ENCODE measurements at places on chromosomes 2 and 18.

GRCh38 chr2:217643789-217644301, 358.9 kb downstream of the TNS1 start:
- no peak for DNase-seq

DNA sequence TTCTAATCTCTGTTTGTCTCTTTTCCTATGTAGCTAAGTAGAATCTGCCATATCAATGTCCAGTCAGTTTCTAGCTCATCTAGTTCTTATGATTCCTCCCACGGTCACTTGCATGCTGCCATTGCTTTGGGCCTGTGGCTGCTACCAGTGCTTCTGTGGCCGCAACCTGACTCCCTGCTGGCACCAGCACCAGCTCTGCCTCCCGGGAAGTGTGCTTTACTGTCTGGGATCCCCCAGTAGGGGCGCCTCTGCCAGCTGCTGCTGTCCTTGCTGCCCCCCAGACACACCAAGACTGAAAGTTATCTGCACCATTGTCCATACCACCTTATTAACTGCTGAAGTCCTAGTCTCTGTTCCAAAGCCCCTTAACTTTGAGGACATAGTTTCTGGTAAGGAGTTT, 56.3 kb downstream of the RAPGEF4 start:
- DNase-seq, result no peak

GRCh38 chr2:74092275-74092674, 55.4 kb downstream of the BOLA3 start:
- DNase-seq, result no peak

GRCh38 chr2:88696611-88697010, 5.1 kb downstream of the RPIA start:
- DNase-seq, result no peak

DNA sequence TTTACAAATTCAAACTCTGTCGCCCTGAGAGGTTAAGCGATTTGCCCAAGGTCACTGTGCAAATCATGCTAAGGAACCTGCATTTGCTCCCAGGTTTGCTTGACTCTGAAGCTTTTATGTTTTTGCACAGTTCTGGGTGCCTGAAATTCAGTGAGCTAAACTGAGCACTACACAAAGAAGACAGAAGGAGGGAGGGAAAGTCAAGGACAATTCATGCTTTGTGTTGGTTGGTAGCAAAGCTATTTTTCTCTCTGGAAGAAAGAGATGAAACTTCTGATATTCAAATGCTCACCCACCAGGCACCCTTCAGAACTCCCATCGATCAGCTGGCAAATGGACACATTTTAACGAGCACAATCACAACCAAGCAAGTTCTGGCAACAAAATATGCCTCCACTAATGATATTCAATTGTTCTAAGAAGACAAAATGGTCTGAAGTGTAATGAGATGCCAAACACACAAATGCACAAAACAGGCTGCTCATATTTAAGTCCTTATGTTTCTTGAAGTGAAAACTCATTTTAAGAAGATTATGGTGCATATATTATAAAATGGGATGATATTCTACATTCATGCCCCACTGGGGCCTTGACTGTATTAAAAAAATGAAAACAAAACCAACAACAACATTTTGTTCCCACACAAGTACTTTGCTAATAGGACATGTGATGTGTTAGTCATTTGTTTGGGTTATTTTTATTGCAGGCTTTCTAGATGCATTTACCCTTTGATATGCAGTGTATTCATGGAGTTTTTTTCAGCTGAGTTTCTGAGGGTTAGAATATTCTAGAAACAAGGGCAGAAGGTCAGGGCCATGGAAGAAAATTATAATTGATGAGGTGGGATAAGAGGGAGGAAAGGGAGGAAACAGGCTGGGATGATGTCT, 445.6 kb upstream of the CELF4 start:
- no peak for DNase-seq

DNA sequence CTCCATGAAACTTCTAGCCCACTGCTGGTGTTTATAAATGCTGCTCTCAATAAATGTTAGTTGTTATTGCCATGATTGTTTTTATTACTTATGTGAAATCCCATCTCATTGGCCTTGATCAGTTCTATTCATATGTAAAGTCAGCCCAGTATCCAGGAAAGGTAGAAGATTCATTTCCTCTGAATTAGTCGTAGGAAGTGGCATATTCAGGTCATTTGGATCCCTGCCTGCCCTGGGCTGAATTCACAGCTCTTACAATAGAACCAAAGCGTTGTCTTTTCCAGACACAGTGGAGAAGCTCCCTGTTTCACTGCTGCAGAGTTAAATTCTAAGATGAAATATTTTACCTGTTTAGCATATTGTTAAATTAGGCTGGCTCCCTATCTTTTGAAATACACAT, 70.3 kb downstream of the MAIP1 start:
- DNase-seq, result no peak

GRCh38 chr2:42567364-42567763, 1.1 kb upstream of the MTA3 start:
- no peak for DNase-seq

- DNase-seq, result no peak
Measured at GRCh38 chr2:205780645-205781044, 98.3 kb downstream of the NRP2 start.

DNA sequence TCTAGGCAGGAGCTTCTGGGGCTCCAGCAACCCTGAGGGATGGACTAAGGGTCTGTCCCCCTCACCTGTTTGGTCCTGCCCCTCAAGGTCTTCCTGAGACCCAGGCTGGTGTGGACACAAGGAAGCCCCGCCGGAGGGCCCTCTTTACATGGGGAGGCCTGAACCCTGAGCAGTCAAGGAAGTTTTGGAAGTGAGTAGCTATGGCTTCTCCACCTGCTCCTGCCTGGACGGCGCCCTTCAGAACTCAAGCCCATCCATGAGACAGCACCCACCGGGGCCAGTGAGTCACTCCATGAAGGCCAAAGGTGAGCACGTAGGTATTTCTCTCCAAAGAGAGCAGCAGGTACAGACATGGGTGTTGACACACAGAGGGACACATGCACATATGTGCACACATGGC, 98.2 kb upstream of the CTDP1 start:
- no peak for DNase-seq

DNA sequence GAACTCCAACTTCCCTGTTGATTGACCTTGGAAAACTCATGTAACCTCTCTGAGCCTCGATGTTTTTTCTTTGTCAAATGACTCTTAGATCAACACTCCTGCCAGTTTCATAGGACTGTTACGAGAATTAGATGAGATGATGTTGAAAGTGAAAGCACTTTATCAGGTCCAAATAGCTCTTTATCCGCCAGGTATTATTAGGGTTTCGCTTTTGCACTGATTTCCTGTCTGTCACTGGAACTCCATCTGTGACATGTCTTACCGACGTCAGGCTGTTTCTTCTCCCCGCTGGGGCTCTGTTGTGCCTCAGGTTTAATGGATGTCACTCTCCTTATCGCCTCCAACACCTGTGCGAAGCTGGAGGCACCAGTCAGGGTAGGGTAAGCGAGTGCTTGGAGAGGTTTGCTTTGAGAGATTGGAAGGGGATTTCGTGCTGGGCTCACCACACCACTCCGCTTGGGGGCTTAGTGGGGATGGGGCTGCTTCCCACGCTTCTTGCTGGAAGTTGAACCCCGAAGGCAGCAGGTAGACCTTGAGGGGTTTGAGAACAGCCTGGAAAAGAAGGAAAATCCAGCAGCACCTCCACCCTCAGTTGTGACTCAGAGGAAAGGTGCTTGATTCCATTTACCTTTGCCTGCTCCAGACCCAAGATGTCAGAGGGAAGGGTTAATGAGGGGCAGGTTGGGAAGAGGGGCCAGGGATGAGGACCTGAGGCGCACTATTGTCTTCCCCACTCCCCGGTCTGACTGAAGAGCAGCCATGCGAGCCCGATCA, 4.3 kb downstream of the GAD1 start:
- DNase-seq, result peak; percentile 19

DNA sequence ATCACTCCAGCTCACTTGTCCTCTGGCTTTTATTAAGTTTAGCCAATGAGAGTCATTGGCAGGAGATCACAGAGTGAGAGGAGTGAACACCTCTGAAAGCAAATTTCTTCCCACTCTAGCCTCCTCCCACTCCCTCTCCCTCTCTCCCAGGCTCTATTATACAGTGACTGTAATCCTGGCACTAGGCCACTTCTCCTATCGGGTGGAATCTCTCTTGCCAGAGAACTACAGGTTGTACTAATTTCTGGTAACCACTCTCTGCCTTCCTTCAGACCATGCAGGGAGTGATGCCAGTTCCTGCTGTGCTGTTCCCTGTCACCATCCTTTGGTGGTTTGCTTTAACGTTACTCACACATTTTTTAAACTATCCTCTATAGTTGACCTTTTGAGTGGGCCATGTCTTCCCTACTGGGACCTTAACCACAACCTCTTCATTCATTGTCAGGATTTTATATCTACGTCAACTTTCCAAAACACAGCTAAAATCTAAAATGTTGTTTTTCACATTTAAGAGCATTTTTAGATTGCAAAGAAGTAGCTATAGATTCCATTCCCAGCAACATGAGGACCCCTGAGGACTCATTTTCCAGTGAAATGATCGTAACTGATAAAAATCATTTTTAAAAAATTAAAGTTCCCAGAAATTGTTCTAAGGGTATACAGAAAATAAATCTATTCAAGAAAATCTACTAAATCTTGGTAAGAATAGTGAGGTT, 217.1 kb downstream of the MREG start:
- no peak for DNase-seq

DNA sequence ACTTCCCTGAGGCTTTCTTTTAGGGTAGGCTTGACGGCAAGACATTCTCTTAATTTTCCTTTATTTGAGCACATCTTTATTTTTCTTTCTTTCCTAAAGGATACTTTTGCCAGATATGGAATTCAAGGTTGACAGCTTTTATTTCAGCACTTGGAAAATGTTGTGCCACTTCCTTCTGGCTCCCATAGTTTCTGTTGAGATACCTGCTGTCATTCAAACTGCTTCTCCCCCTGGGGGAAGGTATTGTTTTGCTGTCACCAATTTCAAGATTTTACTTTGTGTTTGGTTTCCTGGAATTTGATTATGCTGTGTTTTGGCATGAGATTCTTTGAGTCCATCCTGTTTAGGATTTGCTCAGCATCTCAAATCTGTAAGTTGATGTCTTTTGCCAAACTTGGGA, 39.1 kb upstream of the TWIST2 start:
- DNase-seq, result no peak

GRCh38 chr2:240557101-240557751, 562 bp downstream of the ANKMY1 start:
- DNase-seq, result no peak

GRCh38 chr18:74493689-74494088, 2.5 kb upstream of the CNDP2 start:
- peak; percentile 56 for DNase-seq

GRCh38 chr2:69952336-69953115, 8.9 kb downstream of the ASPRV1 start:
- no peak for DNase-seq

- DNase-seq, result no peak
Measured at GRCh38 chr2:197760293-197760657, 24.8 kb downstream of the BOLL start.

- no peak for DNase-seq
Measured at GRCh38 chr18:13548966-13549879, 177.1 kb downstream of the FAM210A start.

DNA sequence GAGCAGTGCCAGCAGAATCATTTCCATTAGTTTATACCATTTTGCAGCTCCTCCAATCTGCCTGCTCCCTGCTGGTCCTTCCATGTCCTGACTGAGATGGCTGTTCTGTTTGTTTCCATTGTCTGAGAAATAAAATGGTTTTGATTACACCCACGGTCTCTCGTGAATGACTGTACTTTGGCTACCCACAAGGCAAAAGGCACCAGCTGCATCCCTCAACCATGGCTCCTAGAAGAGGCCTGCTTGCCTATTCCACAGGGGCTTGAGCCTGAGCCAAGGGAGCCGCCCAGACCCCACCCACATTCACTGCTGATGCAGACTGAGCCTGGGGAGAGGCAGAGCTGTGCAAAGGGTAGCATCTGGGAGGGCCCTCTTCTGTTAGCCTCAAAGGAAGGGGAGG, 31.2 kb downstream of the MARCHF4 start:
- DNase-seq, result no peak

- peak; percentile 14 for DNase-seq
Measured at GRCh38 chr2:207531032-207531952, 1.5 kb downstream of the CREB1 start.

- DNase-seq, result no peak
Measured at GRCh38 chr2:22897428-22897827, 487.6 kb upstream of the KLHL29 start.

- DNase-seq, result no peak
Measured at GRCh38 chr2:65625982-65626381, 193.6 kb upstream of the SPRED2 start.

DNA sequence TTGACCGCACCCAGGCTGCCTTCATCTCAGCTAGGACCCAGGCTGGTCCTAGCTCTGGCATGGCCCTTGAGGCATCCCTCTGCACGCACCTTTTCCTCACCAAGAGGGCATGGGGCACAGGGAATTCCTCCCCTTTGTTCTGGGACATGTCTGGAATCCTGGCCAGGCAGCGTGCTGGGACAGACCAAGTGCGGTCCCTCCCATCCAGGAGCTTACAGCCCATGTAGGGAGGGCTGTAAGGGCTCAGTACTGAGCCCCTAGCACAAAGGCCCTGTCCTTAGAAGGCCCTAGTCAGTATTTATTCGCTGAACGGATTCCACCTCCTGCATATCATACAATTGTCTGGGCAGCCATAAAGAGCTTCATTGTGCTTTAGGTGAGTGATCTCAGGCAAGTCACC, 3.0 kb downstream of the TMEM37 start:
- DNase-seq, result no peak

GRCh38 chr2:23526835-23527790, 142.1 kb downstream of the KLHL29 start:
- no peak for DNase-seq

- no peak for DNase-seq
Measured at GRCh38 chr18:75638776-75639471, 211.4 kb upstream of the SMIM21 start.

GRCh38 chr2:68829749-68830148, 41.4 kb downstream of the BMP10 start:
- DNase-seq, result no peak

- DNase-seq, result no peak
Measured at GRCh38 chr2:181231886-181232621, 225.1 kb upstream of the ITGA4 start.

- DNase-seq, result no peak
Measured at GRCh38 chr2:189102735-189103134, 76.8 kb downstream of the COL5A2 start.

- no peak for DNase-seq
Measured at GRCh38 chr2:133235968-133236367, 332.3 kb downstream of the NCKAP5 start.

DNA sequence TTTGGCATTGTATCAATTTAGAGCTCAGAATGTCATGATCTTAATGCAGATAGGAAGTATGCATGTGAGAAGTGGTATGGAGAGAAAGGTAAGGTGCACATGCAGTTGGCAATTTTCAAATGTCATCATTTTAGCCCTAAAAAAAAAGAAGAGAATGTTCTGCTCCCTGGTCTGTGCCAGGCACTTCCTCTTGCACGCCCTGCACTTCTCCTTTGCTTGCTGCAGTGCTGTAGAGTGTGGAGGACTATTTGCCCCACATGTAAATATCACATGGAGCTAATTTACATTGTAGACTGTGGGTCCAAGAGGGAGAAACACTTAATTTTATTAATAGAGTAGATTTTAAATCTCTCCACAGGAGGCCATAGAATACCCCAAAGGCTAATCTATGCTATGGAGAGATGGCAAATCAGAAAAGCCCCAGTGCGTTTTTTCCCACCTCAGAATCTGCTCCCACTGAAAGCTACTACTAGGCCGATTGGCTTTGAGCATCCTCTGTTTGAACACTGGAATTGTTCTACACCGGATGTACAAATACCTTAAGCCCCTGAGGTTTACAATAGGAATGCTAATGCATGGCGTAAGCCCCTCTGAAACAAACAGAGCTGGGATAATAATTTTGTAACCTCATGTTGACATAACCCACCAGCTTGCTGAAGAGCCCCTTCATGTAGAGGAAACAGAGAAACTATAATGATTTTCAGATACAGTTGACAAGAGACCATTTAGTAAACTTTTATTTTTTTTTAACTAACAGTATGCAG, 137.2 kb upstream of the KLHL14 start:
- DNase-seq, result no peak
